ENCODE measurements at places on chromosomes 6 and 20.

GRCh38 chr6:7431674-7432390 is 42.2 kb downstream of the RIOK1 start:
- H3K36me3 ChIP-seq, result no peaks in the 10 kb centered on the region
- DNase-seq, result no peak
- H3K4me1 ChIP-seq, result no peaks in the 10 kb centered on the region

DNA sequence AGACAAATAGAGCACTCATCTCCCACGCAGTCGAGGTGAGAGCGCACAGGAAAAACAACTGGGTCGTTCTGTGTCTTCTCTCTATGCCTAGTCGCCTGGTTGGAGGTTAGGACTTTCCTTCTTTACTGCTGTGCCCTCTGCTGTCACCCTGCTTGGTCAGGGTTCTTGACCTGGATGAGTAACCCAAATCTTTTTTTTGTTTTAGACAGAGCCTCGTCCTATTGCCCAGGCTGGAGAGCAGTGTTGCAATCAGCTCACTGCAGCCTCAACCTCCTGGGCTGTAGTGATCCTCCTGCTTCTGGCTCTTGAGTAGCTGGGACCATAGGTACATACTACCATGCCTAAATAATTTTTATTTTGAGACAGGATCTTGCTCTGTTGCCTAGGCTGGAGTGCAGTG is 24.5 kb downstream of the PRPF6 start:
- DNase-seq, result no peak
- no peaks in the 10 kb centered on the region for H3K4me1 ChIP-seq
- H3K27me3 ChIP-seq, result no peaks in the 10 kb centered on the region
- H3K36me3 ChIP-seq, result no peaks in the 10 kb centered on the region

DNA sequence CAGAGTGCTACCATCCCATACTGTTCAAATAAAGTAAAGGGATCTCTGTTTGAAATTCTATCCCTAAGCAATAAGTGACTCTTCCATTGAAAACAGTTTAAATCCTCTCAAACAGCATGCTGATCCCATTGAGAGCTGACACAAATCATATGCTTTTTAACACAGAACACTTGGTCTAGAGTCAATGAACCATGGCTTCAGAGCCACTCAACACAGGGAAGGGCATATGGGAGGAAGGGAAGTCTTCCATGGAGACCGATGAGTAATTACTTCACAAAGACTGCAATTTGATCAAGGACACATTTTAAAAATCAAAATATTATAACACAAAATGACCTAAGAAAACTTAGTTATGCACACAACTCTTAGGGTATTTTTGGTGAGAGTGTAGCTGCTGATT is 1073.0 kb upstream of the MAP3K7 start:
- H3K4me1 ChIP-seq, result no peaks in the 10 kb centered on the region
- no peaks in the 10 kb centered on the region for H3K27me3 ChIP-seq
- no peak overlapping the region for H3K4me3 ChIP-seq
- no peaks in the 10 kb centered on the region for H3K36me3 ChIP-seq
- DNase-seq, result no peak
- H3K27ac ChIP-seq, result no peak overlapping the region

GRCh38 chr6:25511376-25511775 is 140.6 kb upstream of the SCGN start:
- H3K4me1 ChIP-seq, result no peaks in the 10 kb centered on the region
- no peaks in the 10 kb centered on the region for H3K27me3 ChIP-seq
- no peak overlapping the region for H3K4me3 ChIP-seq
- DNase-seq, result no peak
- H3K27ac ChIP-seq, result no peak overlapping the region
- no peaks in the 10 kb centered on the region for H3K36me3 ChIP-seq

DNA sequence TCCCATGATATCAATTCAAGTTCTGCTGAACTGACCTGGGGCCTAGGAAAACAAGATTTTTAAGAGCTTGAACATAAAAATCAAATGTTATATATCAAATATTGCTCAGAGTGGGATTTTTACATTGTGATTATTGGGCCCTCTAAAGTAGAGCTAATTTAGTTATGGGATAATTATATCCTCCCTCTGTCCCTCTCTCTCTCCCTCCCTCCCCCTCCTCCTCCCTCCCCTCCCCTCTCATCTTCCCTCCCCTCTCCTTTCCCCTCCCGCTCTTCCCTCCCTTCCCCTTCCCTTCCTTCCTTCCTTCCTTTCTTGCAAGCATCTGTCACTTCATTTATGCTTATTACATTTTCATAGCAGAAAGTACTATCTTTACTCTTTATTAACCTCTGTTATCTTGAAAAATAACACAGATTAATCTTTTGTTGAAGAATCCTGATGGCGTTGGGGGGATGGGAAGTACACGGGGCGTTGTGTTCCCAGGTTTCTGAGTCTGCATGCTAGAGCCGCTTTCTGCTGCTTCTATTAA is 32.8 kb downstream of the KIF25 start:
- no peaks in the 10 kb centered on the region for H3K27me3 ChIP-seq
- DNase-seq, result no peak
- no peaks in the 10 kb centered on the region for H3K36me3 ChIP-seq
- H3K4me1 ChIP-seq, result no peaks in the 10 kb centered on the region
- no peak overlapping the region for H3K4me3 ChIP-seq

DNA sequence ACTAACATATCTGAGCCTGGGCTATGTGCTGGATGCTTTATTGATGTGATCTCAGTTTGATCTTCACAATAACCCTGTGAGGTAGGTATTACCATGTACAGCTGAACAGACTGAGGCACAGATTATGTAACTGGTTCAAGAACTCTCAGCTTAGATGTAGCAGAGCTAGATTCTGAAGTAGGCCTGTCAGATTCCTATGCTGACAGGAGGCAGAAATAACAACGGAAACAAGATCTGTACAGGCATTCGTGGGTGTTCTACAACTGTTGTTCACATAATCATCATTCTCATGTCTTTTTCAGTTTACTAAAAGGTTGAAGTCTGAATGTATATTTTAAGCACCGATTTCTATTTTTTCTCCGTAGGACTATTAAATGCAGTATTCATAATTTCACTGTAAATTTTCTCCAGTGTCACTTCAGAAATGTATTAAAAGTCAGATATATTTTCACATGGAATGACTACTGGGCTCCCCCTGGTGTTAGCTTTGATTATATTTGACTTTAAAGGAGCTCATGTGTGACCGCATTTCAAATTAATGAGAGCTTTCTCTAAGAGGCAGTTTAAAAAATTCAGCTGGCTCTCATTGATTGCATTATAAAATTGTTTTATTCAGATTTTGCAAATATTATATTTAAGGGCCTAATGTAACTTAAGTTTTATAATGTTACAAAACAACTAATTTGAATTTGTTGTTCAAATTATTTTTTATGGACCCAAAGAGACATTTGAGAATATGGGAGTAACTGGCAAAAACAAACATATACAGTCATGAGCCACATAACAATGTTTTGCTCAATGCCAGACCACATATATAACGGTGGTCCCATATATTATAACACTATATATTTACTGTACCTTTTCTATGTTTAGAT is 36.4 kb upstream of the SLC17A4 start:
- DNase-seq, result no peak
- no peaks in the 10 kb centered on the region for H3K36me3 ChIP-seq

- H3K4me3 ChIP-seq, result no peak overlapping the region
- H3K27me3 ChIP-seq, result no peaks in the 10 kb centered on the region
- H3K4me1 ChIP-seq, result no peaks in the 10 kb centered on the region
Observed at GRCh38 chr20:431012-431904, 23.2 kb downstream of the RBCK1 start.

- H3K4me1 ChIP-seq, result no peaks in the 10 kb centered on the region
- no peaks in the 10 kb centered on the region for H3K27me3 ChIP-seq
- no peaks in the 10 kb centered on the region for H3K36me3 ChIP-seq
- no peak for DNase-seq
Observed at GRCh38 chr20:57619051-57619831, 985 bp downstream of the ZBP1 start.

DNA sequence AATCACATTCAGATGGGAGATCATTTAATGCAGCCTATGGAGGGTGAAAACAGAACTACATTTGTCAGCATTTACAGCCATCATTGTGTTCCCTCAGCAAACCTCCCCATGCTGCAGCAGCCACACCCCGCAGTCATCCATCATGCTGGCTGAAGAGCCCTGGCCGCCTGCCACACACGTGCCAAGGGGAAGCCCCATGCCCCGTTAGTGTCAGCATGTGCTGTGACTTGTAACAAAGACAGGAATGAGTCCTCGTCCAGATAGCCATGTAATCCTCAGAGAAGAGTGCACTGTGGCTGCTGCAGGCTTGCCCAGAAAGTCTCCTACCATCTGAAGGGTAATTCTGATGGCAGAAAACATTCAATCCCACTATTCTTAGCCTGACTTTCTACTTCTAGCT is 1097.8 kb downstream of the KIF16B start:
- H3K27me3 ChIP-seq, result no peaks in the 10 kb centered on the region
- no peak overlapping the region for H3K4me3 ChIP-seq
- H3K27ac ChIP-seq, result no peak overlapping the region

Measured in uterus (tissue), 4 donors.